ENCODE measurements at places on chromosomes 3 and 15.
A peak's percentile ranks its signal among the peaks of the same experiment; 100 is the strongest.

DNA sequence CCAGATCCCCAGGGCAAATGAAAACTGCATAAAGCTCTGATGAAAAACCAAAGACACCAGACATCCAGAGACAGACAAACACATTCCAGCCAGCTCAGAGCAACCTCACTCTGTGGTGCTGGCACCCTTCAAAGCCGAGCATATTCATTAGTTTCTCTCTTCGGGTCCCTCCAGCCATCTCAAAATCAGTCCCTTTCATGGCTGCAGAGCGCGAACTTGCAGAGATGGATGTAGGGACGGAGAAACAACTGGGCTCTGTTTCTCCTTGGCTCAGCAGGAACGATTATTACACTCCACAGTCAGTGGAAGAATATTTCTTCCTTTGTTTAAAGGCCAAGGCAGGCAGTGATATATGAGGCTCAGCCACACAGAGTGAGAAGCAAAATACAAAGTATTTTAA, 50.4 kb upstream of the SYN2 start:
- DNase-seq = no peak

DNA sequence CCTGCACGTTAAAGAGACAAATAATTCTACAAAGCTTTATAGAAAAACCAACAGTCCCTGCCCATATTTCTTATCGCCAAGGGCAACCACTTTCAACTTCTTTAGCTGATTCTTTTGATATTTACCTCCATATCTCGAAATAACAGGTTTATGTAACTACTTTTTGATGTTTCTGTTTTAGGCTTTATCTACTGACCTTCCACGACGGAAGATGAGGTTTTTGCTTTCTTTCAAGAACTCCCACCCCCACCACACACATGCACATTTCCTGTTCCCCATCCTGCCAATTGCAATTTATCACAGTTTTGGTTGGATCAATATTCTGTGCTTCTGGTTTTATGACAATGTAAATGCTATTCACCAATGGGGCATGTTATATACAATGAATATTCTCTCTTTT, 330.4 kb upstream of the ICE2 start:
- DNase-seq = no peak

GRCh38 chr15:23035964-23036566, 3.3 kb downstream of the TUBGCP5 start:
- DNase-seq = peak; percentile 71

GRCh38 chr3:107431246-107432012, 54.2 kb downstream of the CCDC54 start:
- peak; percentile 60 for DNase-seq

DNA sequence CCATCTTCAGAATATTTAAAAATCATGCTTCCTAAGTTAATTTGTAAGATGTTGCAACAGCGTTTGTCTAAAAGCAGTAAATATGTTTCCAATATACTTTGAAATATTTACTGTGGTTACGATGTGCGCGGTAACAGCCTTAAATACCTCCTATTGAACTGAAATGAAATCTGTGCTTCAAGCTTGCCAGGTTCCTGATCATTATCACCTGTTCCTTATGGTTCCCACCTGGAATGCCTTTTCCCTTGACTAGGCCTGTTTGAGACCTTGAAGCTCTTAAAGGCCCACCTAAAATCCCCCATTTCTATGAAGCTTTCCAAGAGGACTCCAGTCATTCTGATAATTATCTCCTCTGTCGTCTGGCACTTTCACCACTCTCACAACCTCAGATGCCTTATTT, 146.7 kb downstream of the NAALADL2 start:
- no peak for DNase-seq

- no peak for DNase-seq
Observed at GRCh38 chr3:54681706-54682105, 246.2 kb downstream of the LRTM1 start.

DNA sequence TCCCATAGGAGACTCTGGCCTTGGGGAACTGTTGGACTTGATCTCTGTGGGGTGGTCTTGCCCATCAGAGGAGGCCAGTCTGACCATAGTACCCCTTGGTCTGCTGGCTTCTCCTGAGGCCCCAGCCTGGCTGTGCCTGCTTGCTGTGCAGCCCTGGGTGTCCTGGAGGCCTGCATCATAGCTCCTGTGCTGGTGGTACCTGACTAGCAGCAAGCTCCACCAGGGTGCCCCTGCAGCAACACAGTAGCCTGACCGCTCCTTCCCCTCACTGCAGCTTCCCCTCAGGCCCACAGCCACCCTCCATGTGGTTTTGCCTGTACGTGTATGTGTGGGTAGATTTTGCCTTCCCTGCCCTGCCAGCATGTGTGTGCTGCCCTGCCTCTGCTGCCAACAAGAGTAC, 85.6 kb upstream of the TTC14 start:
- DNase-seq = no peak

- DNase-seq = no peak
Observed at GRCh38 chr3:45953536-45953935, 10.3 kb downstream of the CXCR6 start.

DNA sequence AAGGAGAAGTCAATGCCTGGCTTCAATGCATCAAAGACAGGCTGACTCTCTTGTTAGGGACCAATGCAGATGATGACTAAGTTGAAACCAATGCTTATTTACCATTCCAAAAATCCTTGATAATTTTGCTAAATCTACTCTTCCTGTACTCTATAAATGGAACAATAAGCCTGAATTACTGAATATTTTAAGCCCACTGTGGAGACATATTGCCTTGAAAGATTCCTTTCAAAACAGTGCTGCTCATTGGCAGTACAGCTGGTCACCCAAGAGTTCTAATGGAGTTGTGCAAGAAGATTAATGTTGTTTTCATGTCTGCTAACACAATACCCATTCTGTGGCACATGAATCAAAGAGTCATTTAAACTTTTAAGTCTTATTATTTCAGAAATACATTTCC, 181.0 kb upstream of the CBLB start:
- DNase-seq = no peak

DNA sequence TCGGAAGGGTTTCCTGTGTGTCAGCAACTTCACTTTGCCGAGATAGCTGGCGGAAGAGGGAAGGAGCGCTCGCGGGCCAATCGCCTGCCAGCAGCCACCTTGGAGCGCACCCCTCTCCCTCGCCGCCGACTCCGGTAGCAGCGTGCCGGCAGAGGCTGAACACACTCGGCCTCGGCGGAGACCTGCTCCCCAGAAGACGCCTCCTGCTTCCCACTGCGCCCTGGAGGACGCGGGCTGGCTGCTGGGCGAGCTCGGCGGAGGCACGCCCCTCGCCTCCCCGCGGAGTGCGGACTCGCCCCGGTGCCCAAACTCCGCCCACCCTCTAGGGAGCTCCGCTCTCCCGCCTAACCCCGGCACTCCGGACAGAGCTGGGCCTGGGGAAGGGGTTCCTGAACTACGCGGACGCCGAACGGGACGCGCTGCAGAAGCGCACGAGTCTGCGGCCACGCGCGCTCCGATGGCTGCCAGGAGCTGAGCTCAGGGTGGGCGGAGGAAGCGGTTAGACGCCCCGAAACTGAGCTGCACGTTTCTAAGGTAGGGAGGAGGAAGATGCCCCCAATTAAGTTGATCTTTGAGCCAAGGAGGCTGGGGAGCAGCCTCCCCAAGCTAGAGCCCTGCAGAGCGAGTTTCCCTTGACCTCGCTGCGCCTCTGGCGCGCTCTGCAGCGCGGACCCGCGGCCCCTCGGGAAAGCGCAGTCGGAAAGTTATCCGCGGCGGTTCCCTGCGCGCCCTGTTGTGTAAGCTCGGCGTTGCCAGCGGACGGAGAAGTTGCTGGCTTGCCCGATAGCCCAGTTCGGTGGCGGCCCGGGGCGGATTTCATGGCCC, at the start of gene P2RY1:
TSS of gene P2RY1 (plus strand) at position 356 of the 825 bp plus-strand sequence. CDS start 652 bp downstream, outside the sequence.
- peak; percentile 73 for DNase-seq

DNA sequence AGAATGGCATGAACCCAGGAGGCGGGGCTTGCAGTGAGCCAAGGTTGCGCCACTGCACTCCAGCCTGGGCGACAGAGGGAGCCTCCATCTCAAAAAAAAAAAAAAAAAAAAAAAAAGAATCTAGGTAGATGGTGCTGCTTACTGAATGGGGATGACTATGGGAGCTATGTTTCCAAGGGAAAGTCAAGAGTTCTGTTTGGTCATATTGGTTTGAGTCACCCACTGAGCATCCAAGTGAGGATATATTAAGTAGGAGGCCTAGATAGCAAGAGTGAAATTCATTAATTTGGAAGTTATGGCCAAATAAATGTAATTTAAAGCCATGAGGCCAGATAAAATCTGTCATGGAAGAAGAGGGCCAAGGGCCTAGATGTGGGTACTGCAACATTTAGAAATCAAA, 9.0 kb upstream of the UACA start:
- no peak for DNase-seq

DNA sequence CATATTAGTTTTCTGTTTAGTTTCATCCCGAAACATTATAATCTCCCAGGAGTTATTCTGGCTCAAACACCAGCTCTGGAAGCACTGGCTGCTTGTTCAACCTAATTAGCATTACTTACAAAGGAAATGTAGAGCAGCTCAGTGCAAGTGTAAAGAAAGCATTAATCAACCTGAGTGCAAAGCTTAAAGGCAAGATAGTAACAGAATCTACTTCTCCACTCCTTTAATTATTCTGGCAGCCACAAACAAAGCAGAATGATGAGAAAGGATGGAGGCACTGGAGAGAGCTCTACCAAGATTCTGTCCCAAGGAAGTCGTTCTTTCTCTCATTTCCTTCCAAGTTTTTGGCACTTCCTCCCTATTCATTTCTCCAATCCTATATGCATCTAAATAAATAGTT, 1384.0 kb downstream of the ZPLD1 start:
- DNase-seq = no peak

DNA sequence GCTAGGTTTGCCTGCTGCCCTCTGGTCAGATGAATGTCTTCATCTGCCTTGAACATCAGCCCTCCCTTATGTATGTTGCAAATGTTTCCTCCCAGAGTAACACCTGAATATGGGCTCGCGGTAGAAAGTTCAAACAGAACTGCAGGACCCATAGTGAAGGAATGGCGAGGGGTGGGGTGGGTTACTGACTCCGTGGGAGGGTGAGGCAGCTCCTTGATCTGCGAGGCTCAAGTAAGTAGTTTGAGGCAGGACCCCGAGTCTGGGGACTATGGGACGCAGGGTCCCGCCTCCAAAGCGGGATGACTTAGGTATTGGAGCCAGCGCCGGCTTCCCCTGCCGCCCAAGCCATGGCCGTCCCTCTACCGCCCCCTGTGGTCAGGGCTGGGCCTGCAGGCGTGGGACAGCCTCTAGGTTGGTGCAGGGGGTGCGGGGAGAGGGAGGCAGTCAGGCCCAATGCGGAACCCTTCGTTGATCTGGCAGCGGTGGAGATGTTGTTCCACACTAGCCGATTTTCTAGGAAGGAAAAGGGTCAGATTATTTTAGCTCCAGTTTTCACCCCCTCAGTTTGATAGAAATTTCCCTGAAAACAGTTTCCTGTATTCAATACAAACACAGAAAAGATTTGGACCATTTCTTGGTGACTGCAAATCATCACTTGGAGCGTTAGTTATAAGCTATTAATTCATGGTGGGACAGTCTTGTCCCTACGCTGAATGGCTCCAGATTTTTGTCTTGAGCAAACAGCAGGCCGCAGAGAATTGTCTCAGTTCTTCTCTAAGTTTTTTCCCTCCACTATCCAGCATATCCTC, 72.3 kb downstream of the CORO2B start:
- DNase-seq = peak; percentile 61

All from activated CD4-positive, alpha-beta T cell treated with anti-CD3 and anti-CD28 coated beads, Interleukin-10, Interleukin-2, amounts not matched to agents 100 ng/mL and 50 ng/mL, durations not matched to agents 16 hours and 8 hours (primary cell).